ENCODE measurements at places on chromosomes 4 and X.

DNA sequence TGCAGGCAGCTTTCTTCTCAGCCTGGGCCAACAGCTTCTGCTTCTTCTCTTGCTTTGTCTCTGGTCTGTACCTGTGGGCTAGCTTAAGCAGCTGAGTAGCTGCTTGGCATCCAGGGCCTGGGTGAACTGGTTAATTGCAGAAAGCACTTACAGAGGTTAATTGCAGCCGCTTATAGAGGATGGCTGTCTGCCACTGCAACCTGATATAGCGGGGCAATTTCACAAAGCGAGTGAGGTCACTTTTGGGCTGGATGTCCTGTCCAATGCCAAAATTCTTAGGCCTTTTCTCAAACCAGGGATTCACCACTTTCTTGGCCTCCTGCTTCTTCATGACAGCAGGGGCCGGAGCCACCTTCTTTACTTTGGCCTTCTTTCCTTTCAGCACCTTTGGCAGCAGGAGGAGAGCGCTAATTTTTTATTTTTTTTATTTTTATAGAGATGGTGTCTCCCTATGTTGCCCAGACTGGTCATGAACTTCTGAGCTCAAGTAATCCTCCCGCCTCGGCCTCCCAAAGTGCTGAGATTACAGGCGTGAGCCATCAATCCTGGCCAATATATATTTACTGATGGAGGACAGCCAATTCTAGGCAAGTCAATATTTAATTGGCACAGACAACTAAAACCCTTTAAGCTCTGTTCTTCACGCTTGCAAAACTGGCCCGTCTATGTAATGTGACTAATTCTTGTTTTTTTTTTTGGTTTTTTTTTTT lies 61.0 kb downstream of the ENOPH1 start:
- no peak for DNase-seq

DNA sequence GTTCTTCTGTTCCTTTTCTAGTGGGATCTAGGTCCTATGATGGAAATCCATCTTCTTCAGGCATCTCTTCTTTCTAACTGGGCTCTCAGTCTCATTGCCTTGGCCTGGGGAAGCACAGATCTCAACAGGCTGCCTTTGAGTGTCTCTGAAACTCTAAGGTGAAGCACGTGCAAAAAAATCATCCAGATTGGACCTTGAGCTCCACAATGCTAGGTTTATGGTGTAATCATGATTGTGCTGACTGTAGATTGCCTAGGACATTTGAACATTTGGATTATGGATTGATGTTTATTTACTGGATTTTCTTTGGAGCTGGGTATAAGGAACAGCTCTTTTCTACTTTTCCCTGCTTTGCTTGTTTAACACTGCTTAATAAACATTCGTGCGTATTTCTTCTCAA lies 191.5 kb upstream of the NR3C2 start:
- no peak for DNase-seq

DNA sequence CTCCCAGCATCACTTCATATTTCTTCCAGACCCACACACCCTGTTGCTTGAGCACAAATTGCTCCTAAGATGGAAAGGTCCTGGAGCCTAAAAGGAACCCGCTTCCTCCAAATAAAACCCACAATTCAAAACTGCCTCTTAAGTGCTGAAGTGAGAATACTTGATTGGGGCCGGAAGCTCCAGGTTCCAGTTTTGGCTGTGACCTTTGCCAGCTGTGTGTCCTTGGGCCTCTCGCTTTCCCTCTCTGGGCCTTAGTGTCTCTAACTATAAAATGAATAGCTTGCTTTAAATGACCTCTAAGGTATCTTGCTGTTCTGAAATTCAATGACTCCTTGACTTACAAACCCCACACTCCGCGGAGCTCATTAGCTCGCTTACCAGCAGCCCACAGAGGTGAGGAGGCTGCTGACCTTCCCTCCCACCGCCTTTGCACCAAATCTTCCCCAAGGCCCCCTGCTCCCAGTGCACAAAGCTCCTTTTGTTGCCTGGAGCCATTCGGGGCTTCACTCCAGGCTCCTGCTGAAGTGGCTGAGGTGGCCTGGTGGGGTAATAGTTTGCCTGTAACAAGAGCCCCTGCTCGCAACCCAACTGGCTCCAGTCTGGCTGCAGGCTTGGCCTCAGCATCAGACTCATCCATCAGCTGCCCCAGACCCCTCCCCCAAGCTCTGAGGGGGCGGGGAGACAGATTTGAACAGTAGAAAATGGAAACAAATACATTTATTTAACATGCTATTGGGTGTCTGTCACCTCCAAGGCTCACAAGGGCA lies 21.8 kb downstream of the STARD8 start:
- no peak for DNase-seq

- DNase-seq, result no peak
Observed at GRCh38 chr4:48636911-48637310, 143.2 kb downstream of the FRYL start.
